ENCODE measurements at places on chromosomes 1 and 21.

DNA sequence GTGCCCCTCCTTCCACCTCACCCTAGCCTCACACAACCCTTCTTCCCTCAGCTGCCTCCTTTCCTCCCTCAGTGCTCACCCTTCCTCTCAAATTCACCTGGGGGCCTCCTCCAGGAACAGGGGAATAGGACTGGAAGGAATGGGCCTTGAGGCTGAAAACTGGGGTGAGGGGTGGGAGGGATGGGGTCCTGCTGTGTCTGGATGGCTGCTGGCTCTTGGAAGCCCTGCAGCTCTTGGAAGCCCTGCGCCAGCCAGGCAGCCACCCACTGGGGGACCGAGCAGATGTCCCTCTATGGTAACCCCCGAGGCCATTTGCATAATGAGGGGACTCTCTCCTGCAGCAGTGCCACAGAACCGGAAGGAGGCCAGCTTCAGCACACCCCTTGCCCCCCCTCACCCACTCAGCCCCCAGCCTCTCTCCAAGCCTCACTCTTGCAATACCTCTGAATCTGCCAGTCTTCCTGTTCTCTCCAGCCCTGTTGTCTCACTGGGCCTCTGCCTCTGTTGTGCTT is 85.2 kb downstream of the KIRREL1 start:
- no peak for DNase-seq

DNA sequence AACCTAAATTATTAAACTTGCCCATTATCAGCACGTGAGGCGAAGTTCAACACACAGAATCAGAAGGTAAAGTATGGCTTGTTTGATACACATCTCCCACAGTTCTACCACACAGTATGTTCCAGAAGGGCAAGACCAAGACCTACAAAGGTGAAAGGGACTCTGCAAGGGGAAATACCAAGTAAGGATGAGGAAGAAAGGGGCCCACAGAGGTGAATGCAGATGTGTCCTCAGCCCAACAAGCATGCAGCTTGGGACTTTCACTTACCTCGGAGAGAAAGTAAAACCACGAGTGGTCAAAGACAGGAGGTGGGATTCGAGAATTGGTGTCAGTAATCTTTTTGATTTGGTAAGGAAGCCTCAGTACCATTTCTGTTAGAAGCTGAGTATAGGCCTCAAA is 85.8 kb downstream of the UBR4 start:
- no peak for DNase-seq

- no peak for DNase-seq
Measured at GRCh38 chr1:178004926-178005391, 35.1 kb upstream of the SEC16B start.

DNA sequence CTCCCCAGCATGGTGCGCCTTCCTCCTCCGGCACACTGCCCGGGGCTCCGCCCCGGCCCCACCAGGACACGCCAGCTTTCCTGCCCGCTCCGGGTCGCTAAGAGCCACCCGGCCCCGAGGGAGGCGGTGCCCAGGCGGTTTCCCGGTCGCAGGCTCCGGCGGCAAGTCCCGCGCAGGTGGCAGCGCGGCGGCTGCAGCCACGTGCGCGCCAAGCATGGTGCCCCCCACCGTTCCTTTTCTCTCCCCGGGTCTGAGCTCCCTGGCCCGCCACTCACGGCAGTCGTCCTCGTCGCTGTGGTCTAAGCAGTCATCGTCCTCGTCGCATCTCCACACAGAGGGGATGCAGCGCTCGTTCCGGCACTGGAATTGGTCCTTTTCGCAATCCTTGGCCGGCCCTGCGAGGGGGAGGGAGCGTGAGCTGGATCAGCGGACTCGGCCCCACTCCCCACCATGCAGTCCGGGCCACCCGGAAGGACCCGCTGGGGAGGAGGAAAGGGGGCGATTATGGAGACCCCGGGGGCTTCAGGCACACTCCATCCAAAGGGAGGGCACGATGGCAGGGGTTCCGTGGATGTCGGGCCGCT is 1.2 kb downstream of the LRP8 start:
- DNase-seq = peak; percentile 61

DNA sequence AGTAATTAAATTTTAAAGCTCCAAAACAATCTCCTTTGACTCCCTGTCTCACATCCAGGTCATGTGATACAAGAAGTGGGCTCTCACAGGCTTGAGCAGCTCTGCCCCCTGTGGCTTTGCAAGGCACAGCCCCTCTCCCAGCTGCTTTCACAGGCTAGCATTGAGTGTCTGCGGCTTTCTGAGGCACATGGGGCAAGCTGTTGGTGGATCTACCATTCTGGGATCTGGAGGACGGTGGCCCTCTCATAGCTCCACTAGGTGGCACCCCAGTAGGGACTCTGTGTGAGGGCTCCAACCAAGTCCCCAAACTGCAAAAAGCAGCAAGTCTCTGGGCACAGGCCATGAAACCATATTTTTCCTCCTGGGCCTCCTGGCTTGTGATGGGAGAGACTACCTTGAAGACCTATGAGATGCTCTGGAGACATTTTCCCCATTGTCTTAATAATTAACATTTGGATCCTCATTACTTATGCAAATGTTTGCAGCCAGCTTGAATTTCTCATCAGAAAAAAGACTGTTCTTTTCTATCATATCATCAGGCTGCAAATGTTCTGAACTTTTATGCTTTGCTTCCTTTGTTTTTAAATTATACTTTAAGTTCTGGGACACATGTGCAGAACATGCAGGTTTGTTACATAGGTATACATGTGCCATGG is 554.1 kb upstream of the OLFM3 start:
- no peak for DNase-seq

All from HuH-7 (cell line).